Kidney glomerular epithelial cell (primary cell): ENCODE measurements at places on chromosomes 3 and 15.

DNA sequence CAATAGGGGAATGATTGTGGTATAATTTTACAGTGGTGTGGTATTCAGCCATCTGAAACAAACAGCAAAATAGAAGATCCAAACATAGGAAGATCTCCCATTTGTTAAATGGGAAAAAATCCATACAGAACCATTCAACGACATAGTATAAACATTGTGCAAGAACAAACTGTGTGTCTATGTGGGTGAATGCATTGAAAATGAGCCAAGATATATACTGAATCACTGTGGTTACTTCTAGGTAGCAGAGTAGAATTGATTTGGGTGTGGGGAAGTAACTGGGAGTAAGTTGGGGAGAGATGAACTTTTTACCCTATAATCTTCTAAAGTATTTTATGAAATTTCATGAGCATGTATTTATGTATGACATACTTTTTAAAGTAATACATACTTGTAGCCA is 123.1 kb upstream of the UMPS start:
- DNase-seq: peak; percentile 54

- DNase-seq: no peak
These were observed 136.3 kb downstream of the LRRK1 start for GRCh38 chr15:101055411-101055810.

- DNase-seq: no peak
These were observed 39.5 kb downstream of the CFAP100 start for GRCh38 chr3:126434264-126434590.

DNA sequence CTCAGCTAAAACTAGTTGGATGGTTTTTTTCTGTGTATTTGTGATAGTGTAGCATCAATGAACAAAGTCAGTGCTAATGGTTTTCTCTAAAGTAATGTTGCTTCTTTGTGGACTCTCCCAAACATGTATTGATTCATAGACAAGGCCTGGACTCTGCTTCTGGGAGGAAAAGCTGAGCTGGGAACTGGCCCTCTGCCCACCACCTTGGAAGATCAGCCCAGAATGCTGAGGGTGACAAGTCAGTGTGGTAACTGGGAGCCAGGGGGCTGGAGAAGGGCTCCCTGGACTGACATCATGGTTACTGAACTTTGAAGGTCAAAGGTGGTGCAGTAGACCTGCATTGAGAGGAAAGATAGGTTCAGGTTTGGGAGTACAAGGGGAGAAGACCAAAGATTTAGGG is 3.0 kb downstream of the ARHGAP31 start:
- DNase-seq: no peak

- no peak for DNase-seq
These were observed 109.3 kb downstream of the OCA2 start for GRCh38 chr15:27989838-27990237.

DNA sequence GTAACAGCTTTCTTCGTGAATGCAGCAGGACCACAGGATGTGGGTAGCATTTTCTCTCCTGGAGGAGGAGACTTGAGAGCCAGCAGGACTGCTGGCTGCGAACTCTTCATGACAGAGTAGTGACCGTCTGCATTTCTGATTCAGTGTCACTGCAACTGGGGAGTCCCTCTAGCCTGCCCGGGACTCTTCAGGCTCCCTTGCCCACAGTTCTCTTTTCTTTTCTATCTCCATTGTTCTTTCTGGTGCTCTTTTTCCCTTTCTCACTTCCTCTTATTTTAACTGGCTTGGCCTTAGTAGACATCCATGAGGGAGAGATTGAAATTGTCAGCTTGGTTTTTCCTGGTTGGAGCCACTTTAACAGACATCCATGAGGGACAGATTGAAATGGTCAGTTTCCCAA is 49.9 kb upstream of the P2RY1 start:
- DNase-seq: no peak

DNA sequence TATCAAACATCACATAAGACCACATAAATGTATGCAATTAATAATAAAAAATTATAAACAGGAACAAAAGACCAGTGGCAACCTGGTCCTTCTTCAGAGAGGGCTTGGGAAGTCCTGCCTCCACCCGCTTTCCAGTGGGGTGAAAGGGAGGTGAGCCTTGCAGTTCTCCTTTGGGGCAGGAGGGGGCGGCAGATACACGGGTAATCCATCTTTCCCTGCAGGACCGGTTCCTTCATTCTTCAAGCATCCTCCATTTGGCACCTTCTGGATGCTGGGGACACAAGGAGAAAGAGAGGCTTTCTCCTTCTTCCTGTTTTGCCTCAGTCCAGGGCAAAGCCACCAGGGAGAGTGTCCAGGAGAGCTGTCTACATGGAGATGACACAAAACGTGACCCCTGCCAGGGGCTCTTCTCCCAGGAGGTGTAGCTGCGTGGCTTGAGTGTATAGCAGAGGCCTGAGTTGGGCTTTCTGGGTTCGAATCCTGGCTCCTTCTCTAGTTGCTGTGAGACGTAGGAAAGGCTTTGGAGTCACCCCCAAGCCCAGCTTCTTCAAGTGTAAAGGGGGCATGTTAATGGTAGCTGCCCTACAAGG is 23.2 kb downstream of the RPLP1 start:
- peak; percentile 49 for DNase-seq
